ENCODE measurements at places on chromosomes 5 and 9.

- DNase-seq = no peak
Observed at GRCh38 chr5:72557167-72558045, 50.2 kb upstream of the ZNF366 start.

DNA sequence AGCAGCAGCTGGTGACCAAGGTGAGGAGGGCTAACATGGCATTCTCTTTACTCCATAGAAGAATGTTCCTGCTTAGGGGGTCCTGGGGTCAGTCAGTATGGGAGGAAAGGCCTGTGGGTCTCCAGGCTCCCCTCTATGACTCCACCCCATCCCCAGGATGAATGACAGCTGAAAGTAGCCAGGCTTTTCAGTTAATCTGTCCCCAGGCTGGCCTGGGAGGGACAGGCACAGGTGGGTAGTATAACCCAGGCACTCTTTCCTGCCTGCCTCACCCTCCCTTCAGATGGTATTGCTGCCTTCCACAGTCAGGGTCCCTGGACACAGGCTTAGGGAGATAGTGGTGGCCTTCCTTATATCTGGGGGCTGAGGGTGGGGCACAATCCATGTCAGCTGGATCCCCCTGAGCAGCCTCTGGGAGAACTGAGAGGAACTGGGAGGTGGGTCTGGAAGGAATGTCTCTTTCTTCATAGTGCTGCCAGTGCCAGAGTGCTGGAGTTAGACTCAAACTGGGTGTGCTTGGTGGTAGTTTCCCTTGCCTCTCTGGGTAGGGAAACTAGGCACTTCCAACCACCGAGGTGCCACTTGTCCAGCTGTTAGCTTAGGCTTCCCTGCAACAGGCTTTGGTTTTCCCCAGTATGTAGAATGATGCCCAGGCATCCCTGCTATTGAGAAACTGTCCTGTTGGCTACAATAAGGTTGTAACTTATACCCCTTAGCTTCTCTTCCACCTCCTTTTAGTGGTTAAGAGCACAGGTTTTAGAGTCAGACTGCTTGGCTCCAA is 27.8 kb downstream of the LARP1 start:
- no peak for DNase-seq

GRCh38 chr5:149951138-149951749 is 6.7 kb upstream of the PDE6A start:
- DNase-seq = no peak

- no peak for DNase-seq
Observed at GRCh38 chr5:151683986-151684588, 2.6 kb downstream of the SPARC start.

DNA sequence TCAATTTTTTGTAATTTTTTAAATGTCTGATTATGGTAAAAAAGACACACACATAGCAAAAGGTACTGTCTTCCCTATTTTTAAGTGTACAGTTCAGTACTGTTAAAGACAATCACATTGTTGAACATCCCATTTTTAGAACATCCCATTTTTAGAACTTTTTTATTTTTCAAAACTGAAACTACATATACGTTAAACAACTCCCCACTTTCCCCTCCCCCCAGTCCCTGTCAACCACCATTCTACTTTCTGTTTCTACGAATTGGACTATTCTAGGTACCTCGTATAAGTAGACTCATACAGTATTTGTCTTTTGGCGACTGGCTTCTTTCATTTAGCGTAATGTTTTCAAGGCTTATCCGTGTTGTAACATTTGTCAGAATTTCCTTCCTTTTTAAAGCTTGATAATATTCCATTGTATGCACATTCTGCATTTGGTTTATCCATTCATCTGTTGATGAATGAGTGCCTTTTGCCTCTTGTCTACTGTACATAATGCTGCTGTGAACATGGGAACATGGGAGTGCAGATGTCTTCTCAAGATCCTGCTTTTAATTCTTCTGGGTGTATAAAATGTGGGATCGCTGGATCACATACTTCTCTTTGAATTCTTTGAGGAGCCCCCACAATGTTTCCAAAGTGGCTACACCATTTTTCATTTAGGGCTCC is 154.0 kb downstream of the PIK3R1 start:
- no peak for DNase-seq

- DNase-seq = no peak
Observed at GRCh38 chr5:37814699-37815098, 25.1 kb downstream of the GDNF start.

DNA sequence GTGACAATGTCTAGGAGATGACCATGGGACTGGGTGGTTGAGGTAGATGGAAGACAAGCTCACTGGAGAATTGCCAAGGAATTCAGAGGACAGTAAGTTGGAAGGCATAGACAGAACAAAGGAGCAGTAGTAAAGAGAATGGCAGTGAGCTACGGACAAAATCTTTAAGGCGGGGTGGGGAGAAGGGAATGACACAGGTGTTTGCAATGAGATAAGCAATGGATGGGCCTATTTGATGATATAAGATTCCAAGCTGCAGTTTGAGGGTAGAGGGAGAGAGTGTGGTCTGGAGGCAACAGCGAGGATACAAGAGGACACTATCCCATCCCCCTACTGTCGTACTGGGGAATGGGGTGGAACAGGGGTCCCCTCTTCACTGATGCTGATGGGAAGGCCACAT is 14.4 kb downstream of the PTTG1 start:
- no peak for DNase-seq

- no peak for DNase-seq
Observed at GRCh38 chr9:90240541-90240940, 402.1 kb downstream of the DIRAS2 start.

- DNase-seq = no peak
Observed at GRCh38 chr5:148913985-148914431, 87.6 kb downstream of the ADRB2 start.

GRCh38 chr5:6804766-6805501 is 91.7 kb downstream of the TENT4A start:
- no peak for DNase-seq

DNA sequence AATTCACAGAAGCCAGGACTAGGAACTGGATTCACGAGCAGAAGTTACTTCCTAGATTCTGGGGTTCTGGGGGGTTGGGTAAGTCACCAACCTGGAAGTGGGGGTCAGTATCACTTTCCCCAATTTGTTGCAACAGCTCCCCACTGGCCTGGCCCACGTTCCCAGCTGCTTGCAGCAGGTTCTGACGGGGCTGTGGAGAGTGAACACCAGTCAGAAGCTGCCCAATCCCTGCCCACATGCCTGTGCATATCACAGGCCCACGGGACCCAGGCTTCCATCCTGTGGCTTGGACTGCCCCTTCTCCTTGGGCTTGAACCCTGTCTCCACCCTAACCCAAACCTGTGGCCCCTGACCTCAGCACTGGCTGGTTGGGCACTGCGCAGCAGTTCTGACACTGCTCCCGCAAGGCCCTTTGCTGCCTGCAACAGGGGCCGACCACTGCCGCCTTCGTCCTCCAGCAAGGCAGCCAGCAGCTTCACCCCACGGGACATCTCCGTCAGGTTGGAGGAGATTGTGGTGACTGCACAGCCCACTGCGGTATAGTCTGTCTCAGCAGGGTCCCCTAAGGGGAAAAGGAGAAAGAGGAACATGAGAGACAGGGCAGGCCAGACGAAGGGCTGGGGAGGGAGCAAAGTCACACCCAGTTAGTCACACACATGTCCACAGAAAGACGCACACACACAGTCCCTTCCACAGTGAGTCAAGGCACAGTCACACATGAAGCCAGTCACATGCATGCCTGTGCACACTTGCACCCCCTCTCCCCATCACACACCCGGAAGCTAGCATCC is 13.1 kb downstream of the TLN1 start:
- no peak for DNase-seq

DNA sequence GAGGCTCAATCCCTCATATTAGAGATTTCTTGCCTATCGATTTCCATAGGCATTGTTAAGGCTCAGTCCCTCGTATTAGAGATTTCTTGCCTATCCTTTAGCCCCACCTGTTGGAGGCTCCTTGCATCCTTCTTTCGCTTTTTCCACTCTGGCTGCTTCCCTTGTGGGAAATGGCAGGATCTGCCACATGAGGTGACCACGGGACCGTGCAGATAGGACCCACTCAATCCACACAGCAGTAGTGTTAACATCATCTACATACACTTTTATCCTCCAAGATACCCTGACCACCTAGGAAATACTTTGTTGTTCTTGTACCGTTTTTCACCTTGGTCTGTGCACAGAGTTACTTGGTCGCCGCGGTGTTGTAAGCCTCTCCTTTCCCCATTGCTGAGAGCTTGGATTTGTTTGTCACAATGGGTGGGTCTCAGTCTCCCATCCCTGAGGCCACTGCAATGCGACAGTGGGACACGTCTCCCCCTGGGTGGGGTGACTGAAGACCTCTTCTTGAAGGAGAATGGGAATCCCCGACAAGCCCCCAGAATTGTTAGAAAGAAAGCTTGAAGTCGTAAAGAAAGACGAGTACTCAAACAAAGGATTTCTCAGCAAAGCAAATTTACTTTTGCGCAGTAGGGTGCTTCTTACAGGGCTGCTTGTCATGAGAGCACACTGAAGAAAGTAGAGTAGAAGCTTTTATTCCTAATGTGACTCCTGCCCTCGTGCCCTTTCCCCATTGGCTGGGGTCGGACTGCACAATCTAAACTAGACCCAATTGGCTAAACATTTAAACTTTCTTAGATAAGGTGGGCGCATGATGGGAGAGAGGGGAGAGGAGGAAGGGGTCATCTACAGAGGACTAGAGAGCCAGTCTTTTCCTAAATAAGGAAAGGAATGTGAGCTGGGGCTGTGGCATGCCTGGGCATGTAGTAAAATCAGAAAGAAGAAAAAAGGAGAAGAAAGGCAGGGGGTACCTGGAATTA is 19.8 kb downstream of the IFT74 start:
- no peak for DNase-seq

GRCh38 chr5:146188358-146188757 is 5.9 kb upstream of the LARS1 start:
- DNase-seq = no peak

- no peak for DNase-seq
Observed at GRCh38 chr9:125811002-125811401, 63.8 kb downstream of the PBX3 start.

- no peak for DNase-seq
Observed at GRCh38 chr9:1456301-1457024, 406.3 kb downstream of the DMRT2 start.

DNA sequence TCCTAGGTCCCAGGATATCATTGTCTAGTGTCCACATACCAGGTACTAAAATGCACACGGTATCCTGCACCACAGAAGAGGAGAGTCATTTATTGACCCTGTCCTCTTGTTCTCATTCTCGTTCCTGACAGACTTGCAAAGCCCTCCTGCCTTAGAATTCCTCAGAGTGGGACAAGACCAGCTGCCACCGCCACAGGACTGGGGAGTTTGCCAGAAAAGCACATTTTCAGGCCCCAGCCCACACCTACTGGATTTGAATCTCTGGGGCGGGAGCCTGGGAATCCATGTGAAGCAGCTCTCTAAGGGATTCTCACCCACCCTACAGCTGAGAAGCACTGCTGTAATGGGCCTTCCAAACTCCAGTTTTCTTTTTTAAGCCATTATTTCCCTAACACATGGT is 68.0 kb upstream of the FANCC start:
- no peak for DNase-seq

GRCh38 chr9:91256235-91256634 is 105.5 kb downstream of the AUH start:
- no peak for DNase-seq

DNA sequence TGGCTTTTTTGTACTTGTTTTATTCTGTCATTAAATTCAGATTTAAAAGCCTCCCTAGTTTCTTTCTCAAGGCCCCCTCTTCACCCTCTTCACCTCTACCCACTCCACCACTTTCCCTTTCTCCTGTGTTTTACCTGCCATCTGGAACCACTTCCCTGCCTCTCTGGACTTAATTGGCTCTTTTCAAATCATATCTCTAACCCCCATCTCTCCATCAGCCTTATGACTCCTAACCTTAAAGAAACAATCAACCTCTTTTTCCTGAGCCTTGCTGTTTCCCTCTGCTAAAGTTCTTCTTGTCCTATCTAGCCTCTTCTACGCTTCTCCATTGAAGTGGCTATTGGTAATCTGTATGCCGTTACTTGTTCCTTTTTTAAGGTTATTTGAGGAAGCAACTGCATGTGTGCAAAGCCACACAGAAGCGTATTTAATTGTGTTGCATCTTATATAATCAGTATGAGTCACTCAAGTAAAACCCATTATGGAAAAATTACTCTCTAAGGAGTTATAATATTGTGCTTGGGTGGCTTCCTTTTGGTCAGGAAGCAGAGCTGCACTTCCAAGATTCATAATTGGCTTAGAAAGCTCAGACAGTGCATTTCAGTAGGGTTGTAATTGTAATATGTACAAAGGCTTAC is 653.6 kb upstream of the ITGA1 start:
- DNase-seq = no peak

DNA sequence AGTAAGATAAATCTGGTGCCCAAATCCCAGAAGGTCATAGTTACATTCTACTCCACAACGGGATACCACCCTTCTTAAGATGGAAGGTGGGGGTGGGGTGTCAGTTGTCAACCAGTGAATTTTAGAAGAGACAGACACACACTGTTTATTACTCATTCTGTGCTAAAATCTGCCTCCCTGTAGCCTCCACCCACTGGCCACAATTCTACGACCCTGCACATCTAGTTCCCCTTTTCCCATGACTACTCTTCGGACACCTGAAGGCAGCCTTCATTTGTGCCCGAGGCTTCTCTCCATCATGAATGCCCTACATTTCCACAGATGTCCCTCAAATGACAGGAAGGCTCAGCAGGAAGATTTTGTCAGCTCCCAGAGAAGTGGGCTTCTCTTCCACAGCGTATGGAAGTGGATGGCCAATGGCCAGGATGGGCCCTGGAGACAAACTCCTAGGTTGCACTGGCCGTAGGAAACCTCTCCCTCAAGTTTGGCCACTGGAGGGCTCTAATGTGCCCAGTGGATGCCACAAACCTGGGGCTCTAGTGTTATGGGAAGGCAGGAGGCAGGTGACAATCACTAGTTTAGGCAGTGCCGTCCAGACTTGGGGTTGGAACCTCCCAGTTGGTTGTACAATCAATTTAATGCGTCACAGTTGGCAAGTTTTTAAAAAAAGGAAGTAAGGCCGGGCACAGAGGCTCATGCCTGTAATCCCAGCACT is 46.6 kb downstream of the PTPN3 start:
- no peak for DNase-seq

- no peak for DNase-seq
Observed at GRCh38 chr9:97064176-97064575, 25.2 kb upstream of the CTSV start.

- peak; percentile 17 for DNase-seq
Observed at GRCh38 chr5:125575891-125576505, 829.6 kb upstream of the ZNF608 start.
